ENCODE measurements at places on chromosomes 7 and 10.

DNA sequence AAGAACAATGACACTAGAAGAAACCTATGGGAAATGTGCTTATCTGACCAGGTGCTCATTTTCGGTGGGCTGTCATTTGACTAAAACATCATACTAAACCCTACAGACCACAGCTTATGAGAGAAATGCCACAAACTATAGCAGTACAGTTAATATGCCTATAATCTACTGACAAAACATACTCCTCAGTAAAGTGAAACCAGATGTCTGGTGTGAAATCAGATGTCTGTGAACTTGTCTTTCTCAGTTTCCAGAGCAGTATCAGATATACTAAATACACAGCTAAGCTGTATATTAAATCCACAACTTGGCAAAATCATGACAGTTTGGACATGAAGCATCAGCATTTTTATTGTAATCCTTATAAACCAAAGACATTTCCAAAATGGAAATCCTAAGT is 3.3 kb downstream of the IMMP2L start:
- no peak for DNase-seq

DNA sequence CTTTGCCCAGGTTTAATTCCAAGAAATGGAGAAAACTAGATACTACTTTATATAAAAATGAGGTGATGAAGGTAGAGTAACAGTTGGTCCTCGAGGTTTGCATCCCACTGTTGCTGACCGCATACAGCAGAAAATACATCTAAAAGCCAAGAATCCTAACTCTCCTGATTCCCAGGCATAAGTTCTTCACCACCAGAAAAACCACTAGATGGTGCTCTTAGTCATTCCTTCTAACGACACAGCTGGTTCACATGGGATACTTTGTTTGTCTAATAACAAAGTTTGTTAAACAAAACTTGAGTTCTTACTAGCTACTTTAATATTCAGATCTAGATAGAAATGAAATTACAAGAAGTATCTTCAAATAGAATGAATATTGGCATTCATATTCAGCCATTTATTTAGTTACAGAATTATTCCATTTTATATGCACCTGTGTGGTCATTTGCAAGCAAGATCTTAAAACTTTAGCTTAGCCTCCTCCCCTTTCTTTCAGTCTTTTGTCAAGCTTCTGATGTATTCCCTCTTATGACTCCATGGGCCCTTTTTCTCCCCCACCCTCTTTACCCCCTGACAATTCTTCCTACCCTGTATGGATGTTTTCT is 54.1 kb upstream of the CYP26C1 start:
- DNase-seq, result no peak

- DNase-seq, result no peak
Observed at GRCh38 chr7:158261362-158262235, 326.0 kb downstream of the PTPRN2 start.

DNA sequence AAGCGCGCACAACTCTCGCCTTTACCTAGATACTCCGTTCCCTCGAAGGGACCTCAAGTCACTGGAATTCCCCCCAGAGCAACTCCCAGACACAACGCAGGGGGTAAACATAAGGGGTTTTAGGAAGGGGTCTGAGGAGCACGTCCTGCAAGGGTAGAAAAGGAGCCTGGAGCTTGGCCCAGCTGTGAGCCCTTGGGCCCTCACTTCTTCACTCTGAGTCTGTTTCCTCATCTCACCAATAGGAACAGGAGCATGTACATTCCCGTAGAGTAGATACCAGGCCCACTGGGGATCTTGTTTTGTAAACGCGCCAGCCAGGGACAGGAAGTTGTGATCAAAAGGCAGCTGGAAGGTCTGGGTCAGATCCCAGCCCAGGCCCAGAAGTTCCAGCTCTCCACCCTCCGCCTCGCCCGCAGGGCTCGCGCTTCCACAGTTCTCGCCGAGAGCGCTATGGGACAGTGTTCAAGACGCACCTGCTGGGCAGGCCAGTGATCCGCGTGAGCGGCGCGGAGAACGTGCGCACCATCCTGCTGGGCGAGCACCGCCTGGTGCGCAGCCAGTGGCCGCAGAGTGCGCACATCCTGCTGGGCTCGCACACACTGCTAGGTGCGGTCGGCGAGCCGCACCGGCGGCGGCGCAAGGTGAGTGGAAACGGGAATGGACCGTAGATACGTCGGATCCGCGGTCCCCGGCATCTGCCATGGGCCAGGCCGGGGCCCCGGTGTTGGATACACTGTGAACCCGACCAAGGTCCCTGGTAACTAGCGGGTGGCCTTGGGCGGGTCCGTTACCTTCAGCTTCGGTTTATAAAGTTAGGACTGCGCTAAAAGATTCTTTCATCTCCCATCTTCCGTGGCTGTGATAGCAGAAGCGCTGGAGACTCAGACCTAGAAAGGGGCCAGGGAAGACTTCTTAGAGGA is 1.3 kb downstream of the CYP26C1 start:
- no peak for DNase-seq

DNA sequence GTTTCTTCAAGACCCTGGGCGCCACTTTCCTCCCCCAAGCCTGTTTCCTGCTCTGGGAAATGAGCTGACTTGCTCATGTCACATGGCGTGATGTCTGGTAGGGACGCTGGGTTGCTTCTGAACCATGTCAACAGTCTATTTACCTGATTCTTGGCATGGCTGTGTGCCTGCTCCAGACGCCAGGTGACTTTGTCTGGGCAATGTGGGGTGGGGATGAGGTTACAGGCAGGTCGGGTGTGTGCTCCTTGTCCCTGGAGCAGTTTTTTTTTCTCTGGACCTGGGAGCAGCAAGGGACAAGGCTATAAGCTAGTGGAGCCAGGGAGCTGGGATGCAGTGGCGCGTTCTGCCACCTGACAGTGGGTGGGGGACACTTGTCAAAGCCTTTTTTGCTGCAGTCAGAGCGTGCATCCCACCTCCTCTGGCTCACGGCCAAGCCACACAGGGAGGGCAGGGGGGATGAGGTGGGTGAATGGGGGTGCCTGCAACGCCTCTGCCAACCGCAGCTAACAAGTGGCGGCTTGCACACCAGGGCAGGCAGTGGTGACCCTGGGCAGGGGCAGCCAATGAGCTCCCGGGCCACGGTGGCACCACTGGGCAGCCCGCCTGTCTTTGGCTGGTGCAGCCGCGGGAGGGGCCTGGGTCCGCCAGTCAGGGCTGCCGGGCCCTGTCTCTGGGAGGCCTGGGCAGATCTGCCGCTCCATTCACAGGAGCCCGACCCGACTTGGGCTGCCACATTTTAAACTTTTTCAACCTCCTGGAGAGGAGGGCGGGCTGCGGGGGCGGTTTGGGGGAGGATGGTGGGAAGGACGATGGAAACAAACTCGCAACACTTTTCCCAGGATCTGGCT is 22.9 kb downstream of the DNAJB12 start:
- DNase-seq, result peak; percentile 96

GRCh38 chr7:116583653-116584052 is 58.8 kb downstream of the CAV1 start:
- DNase-seq, result no peak

DNA sequence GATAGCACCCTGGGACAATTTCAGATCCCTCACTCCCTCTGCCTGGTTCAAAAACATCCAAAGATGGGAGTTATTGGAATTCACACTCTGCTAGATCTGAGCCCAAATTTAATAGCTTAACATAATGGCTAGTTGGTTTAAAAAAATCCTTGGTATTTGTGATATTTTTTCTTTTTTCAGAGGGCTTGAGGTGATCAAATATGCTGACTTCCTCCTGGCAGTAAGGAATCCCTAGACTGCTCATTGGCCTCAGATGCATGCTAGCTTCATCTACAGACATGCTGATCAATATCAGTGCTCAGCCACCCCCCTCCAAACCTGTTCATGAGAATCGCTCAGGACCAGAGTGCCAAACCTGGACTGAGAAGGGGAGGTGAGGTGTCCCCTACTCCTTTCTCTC is 74.7 kb upstream of the PLPP4 start:
- no peak for DNase-seq

GRCh38 chr10:78377356-78377755 is 343.7 kb downstream of the RPS24 start:
- no peak for DNase-seq

All from activated CD8-positive, alpha-beta memory T cell treated with anti-CD3 and anti-CD28 coated beads, Interleukin-2, amount 50 U/mL, for 48 hours (primary cell).